Mesothelial cell of epicardium (in vitro differentiated cells): ENCODE measurements at places on chromosomes 5 and 9. TPM values are rescaled to one million over a fixed set of nuclear protein-coding genes. Genes with fewer than 3 reads are reported as not detected.

Gene ELAVL2
- 1.1 to 1.4 TPM (median 1.4 TPM) in 3 replicates for total RNA-seq

Gene SPINK4
- not detected in 3 replicates for total RNA-seq

- DNase-seq, result no peak
Measured at GRCh38 chr5:116532762-116533525, 41.7 kb downstream of the SEMA6A start.

GRCh38 chr5:73826301-73827105, 200.5 kb downstream of the ARHGEF28 start:
- no peak for DNase-seq

DNA sequence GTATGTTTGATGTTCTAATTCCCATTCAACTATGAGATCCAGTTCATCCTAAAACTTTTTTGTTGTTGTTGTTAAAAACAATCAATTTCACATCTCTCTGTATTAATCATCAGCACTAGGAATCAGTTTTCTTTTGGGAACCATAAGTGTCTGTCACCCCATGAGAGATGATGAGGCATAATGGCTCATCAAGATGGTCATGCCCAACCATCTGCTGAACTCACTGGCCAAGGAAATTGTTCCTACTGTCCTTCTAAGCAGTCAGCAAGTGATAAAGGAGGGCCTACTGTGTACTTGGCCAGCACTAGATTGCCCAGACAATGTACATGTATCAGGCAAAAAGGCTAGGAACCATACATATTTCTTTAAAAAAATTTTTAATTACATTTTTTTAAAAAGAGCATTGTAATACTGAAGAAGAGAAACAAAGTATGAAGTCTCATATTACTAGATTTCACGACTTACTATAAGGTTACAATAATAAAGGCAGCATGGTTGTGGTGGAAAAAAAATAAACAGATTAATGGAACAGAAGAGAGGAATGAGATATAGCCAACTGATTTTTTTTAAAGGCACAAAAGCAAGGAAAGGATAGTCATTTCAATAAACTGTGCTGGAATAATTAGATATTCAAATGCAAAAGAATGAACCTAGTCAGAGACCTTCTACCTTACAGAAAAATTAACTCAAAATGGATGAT, 458.3 kb downstream of the SPOCK1 start:
- DNase-seq, result no peak

DNA sequence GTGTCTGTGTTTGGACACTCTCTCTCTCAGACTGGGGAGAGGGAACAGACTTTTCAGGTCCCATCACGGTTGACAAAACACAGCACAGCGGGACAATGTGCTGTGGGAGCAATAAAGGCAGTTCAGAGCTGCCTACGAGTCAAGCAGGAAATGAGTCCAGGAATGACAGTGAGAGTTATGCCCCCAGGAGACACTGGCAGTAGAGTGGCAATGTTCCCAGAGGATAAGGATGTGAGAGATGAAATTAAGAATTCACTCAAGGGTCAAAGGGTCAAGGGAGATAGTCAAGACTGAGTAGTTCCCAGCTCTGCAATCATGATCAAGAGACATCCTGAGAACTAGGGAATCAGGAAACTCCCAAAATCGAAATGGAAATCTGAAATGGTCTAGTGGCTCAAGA, 156.1 kb downstream of the LURAP1L start:
- DNase-seq, result no peak

DNA sequence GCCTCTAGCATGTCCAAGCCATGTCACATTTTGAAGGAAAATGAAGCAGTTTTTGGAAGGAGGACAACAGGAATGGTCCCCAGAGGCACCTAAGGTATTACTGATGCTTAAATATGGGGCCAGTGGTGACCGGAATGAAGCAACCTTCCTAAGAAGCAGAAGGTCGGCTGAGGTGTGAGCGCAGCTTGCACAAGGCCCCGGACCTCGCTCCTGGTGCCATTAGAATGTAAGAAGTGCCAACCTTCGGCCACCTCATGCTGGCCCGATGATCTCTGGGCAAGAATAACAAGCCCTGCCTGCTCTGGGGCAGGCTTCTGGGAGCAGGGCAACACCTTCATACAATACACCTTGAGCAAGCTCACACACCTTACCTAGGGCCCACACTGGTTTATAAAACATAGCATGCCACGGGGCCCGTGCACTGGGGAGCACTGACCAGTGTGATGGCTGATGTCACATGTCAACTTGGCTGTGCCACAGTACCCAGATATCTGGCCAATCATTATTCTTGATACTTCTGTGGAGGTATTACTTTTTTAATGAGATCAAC, 21.9 kb downstream of the SEMA4D start:
- DNase-seq, result no peak

- no peak for DNase-seq
Measured at GRCh38 chr9:80223897-80224296, 652.1 kb downstream of the TLE4 start.
